ENCODE measurements at places on chromosomes 11 and 22.
A peak's percentile ranks its signal among the peaks of the same experiment; 100 is the strongest.

- peak; percentile 70 for DNase-seq
Measured at GRCh38 chr11:587978-588380, 11.7 kb downstream of the PHRF1 start.

- DNase-seq, result no peak
Measured at GRCh38 chr22:20424932-20425565, 12.6 kb downstream of the SCARF2 start.

DNA sequence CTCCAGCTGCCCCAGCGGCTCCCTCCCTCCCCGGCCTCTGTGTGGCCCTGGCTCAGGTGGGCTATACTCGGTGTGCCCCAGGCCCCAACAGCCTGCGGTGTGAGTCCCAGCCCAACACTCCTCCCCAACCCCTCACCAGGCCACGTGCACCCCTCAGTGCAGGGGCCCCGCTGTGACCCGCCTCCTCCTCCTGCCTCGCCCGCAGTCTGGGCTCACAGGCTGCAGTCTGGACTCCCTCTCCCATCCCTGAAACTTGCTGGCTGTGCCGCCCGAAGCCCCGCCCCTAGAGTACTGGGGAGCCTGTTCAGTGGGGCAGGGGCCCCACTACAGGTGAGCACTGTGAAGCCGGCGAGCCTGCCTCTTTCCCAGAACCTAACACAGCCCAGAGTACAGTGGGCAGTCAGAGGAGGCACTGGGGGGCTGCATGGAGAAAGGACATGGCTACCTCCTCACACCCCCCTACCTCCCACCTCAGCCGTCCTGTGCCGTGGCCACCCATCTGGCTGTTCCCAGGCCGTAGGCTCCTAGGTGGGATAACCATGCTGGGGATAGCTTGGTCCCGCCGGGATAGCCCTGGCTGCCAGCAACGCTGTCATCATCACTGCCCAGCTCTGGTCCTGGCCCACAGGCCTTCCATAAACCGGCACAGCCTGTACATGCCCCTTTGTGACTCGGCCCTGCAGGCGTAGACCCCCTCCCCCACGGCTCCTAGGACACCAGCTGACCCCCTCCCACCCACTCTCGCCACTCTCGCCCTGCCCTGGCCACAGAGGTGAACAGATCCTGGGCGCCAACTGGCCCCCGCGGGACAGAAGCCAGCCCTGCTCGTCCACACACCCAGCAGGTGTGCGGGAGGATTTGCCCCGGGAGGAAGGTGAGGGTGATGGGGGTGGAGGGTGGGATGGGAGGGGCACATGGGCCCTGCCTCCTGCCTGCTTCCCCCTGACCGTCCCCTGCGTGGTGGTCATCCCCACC, 29.7 kb downstream of the CELSR1 start:
- DNase-seq, result no peak

GRCh38 chr11:102831489-102832440, 11.6 kb downstream of the MMP3 start:
- DNase-seq, result no peak

GRCh38 chr11:125968354-125968753, 22.5 kb downstream of the VSIG10L2 start:
- DNase-seq, result no peak

GRCh38 chr11:26144291-26144690, 187.6 kb upstream of the ANO3 start:
- DNase-seq, result no peak

DNA sequence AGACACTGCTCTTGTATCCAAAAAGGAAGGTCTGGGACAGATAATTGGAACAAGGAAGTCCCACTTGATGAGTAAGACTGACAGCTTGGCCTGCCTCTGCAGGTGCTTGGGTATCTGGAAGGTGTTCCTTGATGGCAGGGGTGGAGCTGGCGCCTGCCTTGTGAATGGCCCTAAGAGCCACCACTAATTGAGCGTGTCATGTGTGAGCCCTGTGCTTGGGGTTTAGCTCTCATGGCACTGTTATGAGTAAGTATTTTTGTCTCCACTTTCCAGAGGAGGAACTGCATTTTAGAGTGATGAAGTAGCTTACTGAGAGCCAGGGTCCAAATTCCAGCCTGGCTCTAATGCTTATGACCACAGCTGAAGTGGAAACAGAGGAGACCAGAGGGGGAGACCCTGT, 71.2 kb upstream of the NECTIN1 start:
- DNase-seq, result no peak

DNA sequence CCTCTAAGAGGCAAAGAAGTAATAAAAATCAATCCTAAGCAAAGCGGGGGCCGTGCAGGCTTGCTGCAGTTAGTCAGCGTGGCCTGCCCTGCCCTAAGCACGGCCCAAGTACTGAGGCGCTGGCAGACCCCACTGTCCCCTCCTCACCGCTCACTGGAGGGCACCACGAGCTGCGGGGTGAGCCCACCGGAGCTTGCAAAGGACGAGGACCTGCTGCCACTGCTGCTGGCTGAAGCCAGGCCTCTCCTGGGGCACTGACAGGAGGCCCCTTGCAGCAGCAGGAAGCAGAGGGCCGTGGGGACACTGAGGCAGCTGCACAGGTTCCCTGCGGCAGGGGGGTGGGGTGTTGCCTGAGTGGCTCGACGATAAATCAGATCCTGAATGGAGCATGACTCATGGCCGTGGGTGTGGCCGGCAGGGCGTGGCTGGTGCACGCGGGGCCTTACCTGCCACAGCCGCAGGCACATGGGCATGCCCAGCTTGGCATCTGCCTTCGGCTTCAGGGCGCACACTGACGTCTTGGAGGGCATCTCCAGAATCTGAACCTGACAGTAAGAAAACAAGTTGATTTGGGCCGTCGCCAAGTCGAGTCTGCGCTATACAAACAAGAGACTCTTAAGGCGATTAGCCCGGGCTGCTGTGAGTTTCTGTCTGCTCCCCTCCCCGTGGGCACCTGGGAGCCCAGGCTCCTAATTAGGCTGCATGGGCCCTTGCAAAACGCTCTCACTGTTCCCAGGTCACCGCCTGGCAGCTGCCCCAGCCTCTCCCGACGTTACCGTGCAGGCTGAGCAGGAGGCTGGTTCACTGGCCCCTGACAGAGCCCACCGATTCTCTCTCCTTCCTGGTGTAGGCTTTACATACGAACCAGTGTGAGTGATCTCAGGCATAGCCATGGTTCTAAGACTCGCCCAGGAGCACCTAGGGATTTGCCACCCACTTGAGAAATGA, 45.9 kb downstream of the TBX1 start:
- peak; percentile 100 for DNase-seq

GRCh38 chr11:64396079-64396591, 37.2 kb downstream of the RPS6KA4 start:
- DNase-seq, result no peak

- no peak for DNase-seq
Measured at GRCh38 chr11:103367650-103368049, 258.4 kb downstream of the DYNC2H1 start.

DNA sequence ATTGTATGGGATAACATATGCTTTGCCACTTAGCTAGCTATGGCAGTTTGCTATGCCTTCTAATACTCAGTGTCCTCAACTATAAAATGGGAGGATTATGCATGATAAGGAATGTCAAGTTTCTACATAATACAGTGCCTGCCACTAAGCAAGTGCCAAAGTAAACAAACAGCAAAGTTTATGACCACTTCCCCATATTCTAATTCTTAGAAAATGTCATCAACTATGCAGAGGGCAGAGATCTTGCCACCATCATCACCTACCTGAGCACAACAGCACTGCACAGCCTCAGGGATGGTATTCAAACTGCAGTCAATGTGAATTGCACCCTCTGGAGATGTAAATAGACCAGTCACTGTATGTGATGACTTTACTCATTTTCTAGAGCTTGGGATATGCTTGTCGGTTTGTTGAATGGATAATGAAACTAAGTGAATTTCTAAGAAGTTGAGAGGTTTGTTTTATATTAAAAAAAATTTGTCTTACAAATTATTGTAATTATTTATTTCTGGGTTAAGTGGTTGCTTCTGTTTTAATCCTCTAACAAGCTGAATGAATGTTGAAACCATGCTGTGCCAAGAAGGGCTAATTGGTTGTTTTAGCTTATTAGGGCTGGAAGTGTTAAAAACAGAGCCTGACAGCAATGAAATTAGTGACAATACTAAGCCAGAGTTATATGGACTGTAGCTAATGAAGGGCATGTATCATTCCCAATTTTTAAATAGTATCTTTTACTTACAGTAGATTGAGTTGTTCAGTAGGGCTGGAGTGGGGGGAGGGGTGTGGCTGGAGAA, 398.4 kb downstream of the CNTN5 start:
- no peak for DNase-seq

GRCh38 chr11:37929100-37929653, 1331.1 kb upstream of the RAG2 start:
- no peak for DNase-seq

GRCh38 chr11:100706179-100706578, 19.1 kb downstream of the ARHGAP42 start:
- no peak for DNase-seq

DNA sequence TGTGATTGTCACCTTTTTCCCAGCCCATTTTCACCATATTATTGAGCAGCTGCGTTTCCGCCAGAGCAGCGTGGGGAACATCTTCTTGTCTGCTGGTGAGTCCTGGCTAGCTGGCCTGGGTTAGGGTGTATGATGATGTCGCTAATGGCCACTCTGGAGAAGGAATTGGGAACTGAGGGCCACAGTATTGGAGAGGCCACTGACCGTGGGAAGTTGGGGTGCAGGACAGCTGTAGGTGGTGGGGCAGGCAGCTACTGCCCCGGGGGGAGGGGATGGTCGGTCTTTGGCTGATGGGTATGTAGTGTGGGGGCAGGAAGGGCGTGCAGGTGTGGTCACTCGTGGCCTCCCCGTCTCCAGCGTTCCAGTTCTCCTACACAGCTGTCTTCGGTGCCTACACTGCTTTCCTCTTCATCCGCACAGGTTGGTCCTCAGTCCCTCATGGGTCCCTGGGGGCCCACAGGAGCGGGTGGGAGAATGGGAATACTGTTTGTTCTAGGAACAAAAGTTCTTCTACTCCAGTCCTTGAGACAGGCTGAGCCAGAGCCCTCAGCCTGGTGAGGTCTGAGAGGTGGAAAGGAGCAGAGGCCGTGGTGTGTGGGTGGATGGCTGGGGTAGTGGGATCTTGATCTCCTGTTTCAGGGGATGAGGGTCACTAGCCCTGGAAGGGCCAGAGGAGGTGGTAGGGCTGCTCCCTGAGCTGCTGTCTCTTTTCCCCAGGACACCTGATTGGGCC, 2.1 kb downstream of the RCE1 start:
- DNase-seq, result no peak
